ENCODE measurements at places on chromosomes 16 and 17.
A peak's percentile ranks its signal among the peaks of the same experiment; 100 is the strongest.

DNA sequence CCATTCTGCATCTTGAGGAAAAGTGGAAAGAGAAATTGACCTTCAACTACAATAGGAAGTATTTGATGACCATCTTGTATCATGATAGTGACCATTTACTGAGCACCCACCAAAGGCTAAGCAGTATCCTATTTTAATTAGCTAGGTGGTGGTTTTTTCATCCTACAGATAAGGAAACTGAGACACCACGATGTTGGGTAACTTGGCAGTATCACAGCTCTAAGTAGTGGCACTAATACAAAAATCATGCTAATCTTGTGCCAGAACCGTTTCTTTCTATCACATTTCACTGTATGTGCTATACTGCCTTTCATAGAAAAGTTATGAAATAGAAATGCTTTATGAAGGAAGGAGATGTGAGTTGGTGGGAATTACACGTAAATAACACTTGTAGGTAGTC is 2.3 kb downstream of the EVI2B start:
- DNase-seq: no peak

DNA sequence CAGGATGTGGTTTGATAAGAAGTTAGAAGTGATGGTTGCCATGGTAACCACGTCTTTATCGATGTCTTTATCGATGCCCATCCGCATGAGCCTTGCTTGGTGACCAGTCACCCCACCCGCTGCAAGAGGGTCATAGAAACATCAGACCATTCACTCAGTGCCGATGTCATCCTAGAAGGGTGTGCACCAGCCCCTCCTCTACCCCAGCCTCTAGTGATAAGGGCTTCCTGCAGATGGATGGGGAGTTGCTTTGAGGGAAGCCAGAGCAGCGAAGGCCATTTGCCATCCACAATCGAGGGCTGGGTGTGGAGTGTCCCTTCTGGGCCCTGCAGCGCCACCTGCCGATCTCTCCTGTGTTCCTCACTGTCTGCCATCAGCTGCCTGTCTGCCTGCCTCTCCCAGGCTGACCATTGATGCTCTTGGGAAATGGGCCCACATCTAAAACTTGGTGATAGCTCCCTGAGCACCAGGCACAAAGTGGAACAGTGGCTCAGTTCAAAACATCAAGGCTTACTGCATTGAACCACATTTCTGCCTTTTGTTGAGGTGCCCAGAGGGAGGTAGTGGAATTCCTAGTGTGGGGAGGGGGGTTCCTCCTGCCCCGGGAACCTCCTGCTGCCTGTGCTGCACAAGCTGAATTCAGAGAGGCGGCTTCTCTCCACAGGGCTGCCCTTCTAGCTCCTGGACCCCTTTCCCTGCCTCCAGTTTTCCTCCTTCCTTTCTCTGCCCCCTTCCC is 8.9 kb downstream of the CALB2 start:
- no peak for DNase-seq

DNA sequence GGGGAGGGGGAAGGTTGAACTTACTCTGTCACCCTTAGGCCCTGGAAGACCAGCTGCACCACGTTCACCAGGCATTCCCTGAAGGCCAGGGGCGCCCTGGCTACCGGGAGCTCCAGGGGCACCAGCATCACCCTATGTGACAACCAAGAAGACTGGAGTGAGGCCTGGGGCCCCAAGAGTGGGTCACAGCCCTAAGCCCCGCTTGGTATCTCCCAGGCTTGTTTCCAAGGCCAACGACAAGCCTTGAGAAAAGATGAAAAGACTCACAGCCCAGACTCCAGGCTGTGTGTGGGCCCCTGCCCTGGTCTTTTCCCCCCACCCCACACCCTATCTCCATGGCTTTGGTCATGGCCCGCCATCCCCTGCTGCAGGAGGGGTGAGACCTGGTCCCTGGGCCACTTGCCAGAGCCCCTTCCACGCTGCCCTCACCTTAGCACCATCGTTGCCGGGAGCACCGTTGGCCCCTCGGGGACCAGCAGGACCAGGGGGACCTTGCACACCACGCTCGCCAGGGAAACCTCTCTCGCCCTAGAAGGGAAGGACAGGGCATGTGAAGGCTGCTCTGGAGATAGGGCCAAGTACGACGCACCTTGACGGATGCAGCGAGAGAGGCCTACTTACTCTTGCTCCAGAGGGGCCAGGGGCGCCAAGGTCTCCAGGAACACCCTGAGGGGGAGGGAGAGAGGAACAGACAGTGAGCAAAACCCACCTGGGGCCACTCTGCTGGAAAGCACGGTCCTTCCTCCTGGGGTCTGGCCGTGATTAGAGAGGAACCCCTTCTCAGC is 9.9 kb downstream of the COL1A1 start:
- no peak for DNase-seq

DNA sequence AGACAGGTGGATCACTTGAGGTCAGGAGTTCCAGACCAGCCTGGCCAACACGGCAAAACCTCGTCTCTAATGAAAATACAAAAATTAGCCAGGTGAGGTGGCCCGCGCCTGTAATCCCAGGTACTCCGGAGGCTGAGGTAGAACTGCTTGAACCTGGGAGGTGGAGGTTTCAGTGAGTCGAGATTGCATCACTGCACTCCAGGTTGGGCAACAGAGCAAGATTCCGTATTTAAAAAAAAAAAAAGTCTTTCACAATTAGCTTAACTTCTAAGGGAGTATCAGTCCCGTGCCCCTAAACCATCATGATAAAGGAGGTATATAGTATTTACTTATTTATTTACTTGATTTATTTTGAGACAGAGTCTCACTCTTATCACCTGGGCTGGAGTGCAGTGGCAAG is 3.4 kb upstream of the MEFV start:
- no peak for DNase-seq

DNA sequence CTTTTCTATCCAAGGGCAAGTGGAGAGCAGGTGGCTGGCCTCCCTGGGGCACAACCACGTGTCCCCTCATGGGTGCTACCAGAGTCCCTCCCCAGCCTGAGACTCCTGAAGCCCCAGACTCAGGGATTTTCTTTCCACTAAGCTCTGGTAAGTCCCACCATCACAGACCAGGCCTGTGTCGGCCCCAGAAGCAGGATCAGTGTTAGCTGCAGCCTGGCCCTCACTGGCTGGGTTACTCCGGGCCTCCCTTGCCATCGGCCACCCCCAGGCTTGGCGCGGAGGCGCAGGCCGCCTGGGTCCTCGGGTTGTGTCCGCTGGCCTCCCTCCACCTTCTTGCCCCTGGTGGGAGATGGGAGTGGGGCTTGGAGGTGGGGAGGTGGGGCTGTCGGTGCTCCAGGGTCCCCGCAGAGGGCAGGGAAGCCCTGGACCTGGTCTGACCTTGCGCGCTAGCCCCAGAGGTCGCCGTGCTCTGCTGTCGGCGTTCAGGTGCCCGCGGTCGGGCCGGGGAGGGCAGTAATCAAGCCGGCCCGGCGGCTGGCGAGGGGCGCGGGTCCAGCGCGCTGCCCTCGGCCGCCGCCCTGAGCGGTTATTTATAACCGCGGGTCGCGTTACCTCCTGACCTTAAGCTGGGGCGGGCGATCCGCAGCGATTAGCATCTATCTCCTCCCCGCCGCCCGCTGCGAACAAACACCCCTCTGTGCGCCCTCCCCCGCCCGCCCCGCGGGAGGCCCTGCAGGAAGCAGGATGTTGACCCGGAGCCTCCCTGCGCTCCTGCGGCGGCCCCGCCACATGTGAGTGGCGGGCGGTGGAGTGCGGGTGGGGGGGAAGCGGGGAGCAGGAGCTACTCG is 78.1 kb upstream of the TOB1 start:
- DNase-seq: peak; percentile 63

DNA sequence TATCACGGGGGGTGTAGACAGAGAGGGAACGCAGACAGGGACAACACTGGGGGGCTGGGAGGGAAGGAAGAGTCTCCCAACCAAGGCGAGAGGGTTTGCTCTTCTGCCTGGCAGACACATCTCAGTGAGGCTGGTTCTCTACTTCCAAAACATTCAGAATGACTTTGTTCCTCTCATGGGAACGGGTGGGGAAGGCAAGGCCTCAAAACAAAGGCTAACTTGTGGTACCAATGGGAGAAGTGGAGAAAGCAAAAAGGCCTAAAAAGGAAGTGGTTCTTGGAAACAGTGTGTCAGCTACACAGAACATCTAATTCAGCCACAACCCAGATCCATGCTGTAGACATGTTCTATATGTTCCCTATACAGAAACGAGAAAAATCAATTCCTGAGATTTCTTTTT is 7.5 kb downstream of the FLOT2 start:
- no peak for DNase-seq

DNA sequence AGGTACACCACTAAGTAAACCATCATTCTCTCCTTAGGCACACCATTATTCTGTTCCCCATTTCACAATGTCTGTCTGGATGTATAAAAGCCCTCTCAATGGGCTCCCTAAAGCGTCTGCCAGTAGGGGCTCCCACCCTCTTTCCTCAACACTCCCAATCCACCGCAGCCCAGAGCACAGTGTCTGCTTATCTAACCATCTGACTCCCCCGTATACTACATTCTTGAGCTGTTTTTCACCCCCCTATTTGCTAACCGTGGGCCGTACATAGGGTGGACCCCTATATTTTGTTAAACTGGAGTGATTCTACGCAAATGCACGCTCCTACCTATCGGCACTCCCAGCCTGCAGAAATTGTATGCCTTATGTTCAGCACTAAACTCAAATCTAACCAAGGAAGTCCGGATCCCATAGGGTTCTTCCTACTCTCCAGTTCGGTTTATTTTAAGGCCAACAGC is 685 bp upstream of the PSMD3 start:
- no peak for DNase-seq

DNA sequence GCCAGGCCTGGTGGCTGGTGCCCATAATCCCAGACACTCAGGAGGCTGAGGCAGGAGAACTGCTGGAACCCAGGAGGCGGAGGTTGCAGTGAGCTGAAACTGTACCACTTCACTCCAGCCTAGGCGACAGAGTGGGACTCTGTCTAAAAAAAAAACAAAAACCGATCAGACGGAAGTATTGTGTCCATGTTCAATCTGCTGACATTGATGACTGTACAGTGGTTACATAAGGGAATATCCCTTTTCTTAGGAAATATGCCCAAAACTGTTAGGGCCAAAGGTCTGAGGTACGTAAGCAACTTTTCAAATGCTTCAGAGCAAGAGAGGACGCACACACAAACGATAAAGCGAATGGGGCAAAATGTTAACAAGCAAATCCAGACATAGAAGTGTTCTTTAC is 69.8 kb upstream of the DNAH17 start:
- DNase-seq: no peak

GRCh38 chr16:19294156-19294649 is 8.7 kb downstream of the CLEC19A start:
- DNase-seq: no peak

DNA sequence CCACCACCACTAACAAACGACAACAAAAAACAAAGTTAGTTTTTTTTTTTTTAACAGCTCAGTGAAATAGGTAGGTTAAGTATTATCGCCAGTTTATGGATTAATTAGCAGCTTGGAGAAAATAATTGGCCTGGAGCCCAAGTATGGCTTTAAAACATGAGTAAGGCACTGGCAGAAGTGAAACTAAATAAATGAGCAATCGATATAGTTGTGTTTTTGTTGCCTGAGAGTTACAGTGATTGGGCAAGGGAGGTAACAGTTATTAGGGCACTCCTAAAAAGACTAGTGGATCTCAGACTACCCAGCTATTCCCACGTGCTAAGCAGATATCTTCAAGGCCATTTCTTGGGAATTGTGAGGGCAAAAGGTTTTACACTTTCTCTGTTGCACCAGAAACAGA is 2.4 kb downstream of the MLKL start:
- no peak for DNase-seq

DNA sequence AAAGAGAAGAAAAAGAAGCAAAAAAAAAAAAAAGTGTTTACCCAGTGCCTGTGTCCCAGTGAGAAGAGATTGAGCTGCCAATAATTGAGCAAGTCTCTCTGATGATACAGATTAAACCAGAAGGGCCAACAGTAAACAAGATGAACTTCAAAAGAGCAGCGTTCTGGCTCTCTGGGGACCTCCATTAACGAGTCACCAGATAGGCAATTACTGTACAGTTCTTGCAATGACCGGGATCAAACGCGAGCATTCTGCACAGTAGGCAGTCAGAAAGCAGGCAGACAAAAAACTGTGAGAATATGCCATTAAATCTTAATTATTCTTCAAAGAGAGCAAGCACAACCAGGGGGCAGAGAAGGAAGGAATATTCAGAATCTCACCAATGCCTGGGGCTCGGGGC is 626.1 kb downstream of the TMEM114 start:
- no peak for DNase-seq

- DNase-seq: peak; percentile 80
Observed at GRCh38 chr17:42422958-42423712, at the start of gene CAVIN1. Gene CAVIN1, minus strand, starts transcription at chr17:42423256. Its CDS starts 159 bp downstream, at chr17:42423097.

- DNase-seq: no peak
Observed at GRCh38 chr17:46766493-46767491, 51.7 kb downstream of the WNT3 start.

- DNase-seq: no peak
Observed at GRCh38 chr16:17002565-17002964, 468.2 kb downstream of the XYLT1 start.

GRCh38 chr16:31876951-31877828 is 3.6 kb downstream of the ZNF267 start:
- no peak for DNase-seq

DNA sequence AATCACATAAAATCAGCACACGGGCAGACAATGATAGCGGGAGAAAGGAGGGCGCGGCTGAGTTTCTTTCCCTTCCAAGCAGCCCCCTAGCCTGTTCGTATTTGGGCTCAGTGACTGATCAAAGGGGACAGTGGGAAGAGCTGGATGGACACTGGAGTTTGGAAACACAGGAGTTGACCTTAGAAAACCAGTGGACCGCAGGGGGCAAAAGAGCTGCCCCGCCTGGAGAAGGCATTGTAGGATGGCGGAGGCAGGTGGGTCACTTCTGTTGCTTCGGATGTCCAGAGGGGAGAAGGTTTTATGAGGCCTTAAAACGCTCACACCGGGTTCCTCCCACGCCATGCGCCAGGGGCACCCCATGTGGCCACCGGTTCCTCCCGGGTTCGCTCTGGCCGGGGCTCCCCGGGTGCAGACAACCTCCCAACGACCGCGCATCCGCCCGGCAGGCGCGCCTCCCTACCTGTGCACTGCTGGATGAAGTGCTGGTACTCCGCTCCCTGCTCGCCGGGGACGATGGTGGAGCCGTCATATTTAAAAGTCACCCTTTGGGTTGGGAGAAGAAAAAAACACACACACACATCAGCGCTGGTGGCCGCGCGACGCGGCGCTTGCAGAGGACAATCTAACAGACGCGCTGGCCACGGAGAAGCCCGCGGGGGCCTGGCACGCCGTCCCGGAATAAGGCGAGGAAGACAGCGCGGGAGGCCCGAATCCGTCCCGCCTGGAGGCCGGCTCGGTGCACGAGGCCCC is 662 bp downstream of the COTL1 start:
- DNase-seq: no peak

DNA sequence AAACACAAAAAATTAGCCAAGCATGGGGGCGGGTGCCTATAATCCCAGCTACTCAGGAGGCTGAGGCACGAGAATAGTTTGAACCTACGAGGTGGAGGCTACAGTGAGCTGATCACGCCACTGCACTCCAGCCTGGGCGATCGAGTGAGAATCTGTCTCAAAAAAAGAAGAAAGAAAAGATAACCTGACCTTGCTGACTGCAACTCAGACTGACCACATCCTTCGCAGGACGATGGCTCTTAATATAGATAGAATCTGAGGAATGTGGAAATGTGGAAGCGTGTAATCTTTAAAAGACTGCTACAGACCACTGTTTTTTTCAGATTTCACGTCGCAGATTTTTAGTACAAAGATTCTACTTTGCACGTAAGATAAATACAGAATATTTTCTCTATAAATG is 37.8 kb downstream of the KLHDC4 start:
- DNase-seq: no peak

GRCh38 chr17:48679385-48680096 is 42.8 kb downstream of the PRAC1 start:
- DNase-seq: no peak
